Cortex of kidney (tissue), 1 donor: ENCODE measurements at places on chromosomes 16 and 17.

GRCh38 chr17:78973196-78973595 is 6.5 kb downstream of the LGALS3BP start:
- no peak for DNase-seq

DNA sequence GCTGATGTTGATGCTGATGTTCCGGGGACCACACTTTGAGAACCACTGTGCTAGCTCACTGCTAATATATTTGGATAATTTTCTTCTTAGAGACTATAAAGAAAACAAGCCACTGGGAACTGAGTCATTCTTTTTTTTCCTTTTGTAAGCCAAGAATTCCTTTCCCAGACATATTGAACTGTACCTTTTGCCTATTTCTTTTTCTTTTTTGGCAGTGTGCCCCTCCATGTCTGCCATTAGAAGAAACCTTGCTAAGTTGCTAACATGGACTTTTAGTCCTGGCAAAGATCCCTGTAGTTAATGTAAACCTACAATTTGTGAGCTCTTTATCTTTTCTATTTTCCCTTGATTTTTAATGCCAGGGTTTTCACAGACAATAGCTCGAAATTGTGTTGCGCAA is 17.3 kb upstream of the ERCC4 start:
- no peak for DNase-seq

DNA sequence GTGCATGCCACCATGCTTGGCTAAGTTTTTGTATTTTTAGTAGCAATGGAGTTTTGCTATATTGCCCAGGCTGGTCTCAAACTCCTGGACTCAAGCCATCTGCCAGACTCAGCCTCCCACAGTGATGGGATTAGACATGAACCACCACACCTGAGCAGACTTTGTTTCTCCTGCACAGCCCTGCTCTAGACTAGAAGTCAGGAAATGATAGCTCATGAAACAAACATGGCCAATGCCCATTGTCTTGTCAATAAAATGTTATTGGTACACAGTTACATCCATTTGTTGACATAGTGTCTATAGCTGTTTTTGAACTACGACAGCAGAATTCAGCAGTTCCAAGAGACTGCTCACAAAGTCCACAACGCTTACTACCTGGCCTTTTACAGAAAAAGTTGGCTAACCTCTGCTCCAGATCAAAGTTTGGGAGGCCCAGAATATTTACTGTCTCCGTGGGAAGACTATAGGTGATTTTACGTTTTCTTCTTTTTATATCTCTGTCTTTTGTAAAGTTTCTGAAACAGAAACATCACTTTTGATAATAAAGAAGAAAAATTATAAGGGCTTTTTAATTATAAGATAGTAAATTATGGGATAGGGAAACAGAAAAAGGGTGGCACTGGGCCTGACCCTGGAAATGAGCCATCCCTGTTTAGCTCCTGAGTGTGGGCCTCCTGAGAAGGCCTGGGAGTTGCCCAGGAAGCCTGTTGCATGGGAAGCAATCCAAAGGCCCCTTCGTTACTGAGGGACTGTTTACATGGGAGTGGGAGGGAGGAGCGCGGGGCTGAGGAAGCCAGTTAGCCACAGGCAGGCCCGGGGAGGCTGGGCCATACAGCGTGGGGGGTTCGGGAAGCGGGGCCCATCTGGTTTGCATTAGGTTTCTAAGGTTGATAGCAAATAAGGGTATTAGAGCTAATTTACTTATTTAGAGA is 201.5 kb downstream of the IRF8 start:
- no peak for DNase-seq

- no peak for DNase-seq
Observed at GRCh38 chr17:36972186-36972700, 23.5 kb downstream of the AATF start.

- DNase-seq, result no peak
Observed at GRCh38 chr16:89443727-89444084, 46.7 kb downstream of the ANKRD11 start.

DNA sequence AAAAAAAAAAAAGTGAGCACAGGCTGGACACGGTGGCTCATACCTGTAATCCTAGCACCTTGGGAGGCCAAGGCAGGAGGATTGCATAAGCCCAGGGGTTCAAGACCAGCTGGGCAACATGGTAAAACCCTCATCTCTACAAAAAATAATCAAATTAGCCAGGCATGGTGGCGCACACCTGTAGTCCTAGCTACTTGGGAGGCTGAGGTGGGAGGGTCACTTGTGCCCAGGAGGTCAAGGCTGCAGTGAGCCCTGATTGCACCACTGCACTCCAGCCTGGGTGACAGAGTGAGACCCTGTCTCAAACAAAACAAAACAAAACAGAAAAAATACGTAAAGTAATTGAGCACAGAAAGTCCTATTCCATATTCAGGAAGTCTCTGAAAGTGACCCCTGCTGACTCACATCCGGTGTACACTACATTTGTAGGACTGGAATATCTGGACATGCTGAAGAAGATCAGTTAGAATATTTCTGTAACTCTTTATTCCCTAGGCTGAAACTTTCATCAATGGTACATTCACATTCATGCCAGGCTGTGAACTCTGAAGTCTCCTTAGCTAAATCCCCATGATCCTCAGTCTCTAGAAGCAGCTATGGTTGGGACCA is 66.0 kb upstream of the HAS3 start:
- no peak for DNase-seq

DNA sequence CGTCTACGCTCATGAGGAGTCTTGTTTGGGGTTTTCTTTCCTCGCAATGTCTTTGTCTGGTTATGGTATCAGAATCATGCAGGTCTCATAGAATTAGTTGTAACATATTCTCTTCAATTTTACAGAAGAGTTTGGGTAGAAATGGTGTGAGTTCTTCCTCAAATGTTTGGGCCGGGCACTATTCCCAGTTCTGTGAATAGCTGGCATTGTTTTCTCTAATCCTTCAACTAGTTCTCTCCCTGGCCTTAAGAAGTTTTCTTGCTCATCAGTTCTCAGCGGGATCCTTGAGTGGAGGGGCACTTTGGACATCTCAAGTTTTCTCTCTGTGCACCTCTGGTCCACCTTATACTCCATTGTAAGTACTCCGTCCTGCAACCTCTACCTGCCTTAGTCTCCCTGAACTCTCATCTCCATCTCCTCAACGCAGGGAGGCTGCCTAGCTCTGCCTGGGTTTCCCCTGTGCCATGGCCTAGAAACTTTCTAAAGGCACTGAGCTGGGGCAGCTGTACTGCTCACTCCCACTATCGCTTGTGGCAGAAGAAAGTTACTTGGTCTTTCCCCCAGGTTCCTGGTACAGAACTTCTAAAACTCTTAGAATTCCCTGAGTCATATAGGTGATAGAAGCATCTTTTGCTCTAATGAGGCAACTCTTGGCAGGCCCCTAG is 16.9 kb downstream of the NSMCE1 start:
- DNase-seq, result no peak
